BJ (cell line): ENCODE measurements at places on chromosomes 12 and 14.

DNA sequence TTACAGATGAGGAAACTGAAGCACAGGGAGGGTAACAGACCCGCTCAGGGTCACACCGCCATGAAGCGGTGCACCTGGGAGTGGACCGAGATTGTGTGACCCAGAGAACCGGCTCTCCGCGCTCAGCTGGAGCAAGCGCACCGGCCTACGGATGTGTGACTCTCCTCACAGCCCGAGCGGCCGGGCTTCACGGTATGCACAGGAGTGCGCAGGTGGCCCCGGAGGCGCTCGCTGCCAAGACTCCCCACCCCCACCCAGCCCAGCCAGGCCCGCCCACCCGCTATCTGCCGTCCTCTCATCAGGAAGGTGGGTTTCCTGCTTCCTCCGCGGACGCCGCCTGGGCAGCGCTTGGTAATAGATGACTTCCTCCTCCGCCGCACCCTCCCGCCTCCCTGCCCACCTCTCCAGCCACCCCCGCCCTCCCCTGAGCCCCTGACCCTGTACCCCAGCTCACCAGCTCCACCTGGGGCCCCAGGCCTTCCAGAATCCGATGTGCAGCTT, 110.7 kb downstream of the NCOR2 start:
- DNase-seq = no peak

- DNase-seq = no peak
Measured at GRCh38 chr14:31970744-31971143, 106.4 kb upstream of the ARHGAP5 start.

- DNase-seq = no peak
Measured at GRCh38 chr12:76037130-76038103, 5.8 kb upstream of the PHLDA1 start.

- DNase-seq = no peak
Measured at GRCh38 chr12:57031138-57031725, 14.9 kb upstream of the TAC3 start.

- no peak for DNase-seq
Measured at GRCh38 chr14:91041450-91041849, 19.0 kb downstream of the RPS6KA5 start.

DNA sequence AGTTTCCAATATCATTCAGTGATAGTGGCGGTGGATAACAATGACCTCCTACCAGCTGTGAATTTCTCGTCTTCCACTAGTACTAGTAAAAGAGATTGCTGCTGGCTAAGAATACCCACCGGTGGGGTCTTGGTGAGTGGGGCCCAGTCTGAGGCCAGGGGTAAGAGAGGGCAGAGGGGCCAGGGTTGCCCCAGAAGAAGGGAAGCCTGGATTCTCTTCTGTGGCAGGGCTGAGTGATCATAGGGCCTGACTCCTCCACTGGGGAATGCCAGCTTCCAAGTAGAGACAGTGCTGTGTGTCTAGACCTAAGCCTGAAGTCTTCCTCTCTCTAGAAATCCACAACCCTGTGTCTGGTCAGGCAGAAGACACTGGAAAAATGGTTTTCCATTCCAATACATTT, 5.8 kb upstream of the TMEM63C start:
- DNase-seq = no peak

DNA sequence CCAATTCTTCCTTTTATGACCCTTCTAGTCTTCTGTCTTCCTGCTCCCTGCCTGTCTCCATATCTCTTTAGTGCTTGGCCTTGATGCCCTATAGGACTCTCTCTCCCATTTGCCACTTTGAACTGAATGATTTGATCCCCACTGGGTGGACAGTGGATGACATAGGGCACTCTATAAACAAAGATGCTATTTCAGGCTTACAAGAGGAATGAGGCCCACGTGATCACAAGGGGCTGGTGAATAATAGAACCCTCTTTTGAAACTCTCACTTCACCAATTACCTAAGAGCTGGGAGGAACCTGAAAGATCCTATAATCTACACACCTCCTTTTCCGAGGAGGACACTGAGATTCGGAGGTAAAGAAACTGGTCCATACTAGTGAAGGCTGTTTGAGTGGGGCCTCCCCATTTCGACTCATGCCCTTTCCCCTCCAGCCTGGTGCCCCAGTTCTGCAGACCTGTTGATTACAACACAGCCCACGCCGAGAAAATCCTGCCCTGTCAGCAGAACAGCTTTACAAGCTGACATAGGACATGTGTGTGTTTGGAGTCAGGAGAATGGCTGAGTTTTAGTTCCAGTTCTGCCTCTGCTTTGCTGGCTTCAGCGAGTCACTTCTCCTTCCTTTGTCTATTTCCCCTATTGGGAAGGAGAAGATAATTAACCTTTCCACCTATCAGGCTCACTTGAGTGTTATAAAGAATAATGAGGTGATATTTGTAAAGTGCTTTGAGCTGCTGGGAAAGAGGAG, 400.3 kb downstream of the ZFP36L1 start:
- no peak for DNase-seq

DNA sequence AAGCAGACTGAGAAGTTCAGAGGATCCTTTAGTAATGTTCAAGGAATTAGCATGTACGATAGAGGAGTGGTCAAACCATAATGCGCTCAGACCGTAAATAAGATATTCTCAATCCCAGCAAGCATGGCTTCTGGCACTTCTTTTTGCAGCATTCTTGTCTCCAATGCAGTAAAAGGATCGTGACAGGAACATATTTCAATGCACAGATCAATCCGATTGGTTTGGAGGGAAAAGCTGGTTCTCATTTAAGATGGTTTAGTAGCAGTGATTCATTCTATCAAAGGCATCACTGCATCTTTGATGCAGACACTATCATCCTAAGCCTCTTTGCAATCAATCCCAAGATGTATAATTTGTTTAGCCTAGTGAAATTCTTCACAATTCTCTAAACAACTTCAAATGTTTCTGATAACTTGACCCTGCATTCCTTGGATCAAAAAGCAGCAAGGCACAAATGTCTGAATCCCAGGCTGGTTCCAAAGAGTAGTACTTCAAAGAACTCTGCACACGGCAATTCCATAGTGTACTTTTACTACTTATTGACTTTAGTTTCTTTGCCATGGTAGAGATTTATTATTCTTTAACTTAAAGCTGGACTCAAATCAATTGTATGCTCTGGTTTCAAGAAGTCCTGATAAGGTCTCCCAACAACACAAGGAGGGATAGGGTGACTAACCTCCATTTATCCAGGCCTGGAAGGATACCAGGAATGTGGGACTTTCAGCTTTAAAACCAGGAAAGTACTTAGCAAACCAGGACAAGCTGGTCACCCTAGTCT, 96.8 kb upstream of the MDM1 start:
- DNase-seq = no peak

DNA sequence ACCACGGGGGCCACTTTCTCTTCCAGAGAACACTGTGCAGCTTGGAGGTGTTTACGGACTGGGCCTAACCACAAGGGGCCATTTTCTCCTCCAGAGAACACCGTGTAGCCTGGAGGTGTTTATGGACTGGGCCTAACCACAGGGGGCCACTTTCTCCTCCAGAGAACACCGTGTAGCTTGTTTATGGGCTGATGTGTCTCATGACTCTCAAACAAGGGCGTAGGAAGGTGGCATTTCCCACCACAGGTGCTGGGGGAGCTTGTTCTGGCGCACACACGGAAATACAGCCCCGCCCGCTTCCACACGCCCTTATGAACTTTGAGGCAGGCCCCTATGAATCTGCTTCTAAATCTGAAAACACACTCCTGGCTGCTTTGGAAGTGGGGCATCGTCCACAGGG, 174.6 kb upstream of the SFSWAP start:
- no peak for DNase-seq

GRCh38 chr12:92194561-92194960, 48.9 kb upstream of the BTG1 start:
- DNase-seq = no peak

DNA sequence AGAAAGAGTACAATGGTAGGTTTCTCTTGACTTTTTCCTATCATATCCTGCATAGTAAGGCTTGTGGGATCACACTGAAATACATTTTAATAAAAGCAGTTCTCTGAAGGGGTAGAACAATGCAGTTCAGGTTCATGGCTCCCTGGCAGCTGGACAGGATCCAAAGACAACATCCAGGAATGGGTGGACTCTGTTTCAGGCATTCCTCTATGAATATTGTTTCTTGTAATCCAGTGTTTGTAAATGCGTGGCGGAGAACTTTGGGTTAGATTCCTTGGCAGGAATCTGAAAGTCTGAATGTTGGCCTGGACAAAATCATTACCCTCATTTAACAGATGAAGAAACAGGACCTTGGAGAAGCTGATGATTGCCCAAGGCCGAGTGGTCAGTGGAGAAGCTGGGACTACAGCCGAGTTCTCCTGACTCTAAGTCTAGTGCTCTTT, 43.5 kb downstream of the SYNE2 start:
- peak; percentile 47 for DNase-seq

DNA sequence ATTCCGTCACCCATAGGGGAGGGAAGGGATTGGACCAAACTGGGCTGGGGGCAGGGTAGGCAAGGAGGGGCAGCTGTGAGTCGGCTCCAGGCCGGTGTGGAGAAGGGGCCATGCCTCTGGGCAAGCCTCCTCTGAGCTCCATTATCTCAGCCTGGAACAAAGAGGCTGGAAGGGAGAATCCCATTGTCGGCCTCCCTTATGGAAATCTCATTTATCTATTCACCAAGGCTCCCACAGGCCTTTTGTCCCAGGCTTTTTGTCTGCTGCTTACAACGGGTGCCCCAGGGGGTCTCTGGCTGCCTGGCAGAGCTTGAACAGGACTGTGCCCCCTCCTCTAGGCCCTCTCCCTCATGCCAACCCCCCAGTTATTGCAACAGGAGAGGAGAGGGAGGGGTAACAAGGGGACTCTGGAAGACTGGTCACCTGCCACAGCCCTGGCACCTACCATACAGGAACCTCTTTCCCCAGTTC, 19.5 kb downstream of the FIGNL2 start:
- DNase-seq = no peak

DNA sequence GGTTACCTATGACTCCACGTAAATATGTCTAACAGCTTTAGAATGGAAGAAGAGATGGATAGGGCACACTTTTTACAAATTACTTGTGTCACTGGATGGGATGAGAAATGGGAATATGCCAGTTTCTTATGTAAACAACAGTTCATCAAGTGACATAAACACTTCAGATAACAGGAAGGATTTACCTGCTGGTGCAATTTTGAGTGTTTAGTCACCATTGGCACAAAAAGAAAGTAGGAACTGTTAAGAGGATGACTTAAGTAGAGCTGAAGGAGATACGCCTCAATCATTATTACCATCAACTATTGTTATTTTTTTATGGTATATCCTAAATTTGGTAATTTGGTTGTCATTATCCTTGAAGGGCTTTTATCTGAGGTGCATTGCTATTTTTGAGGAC, 83.2 kb downstream of the RMST start:
- DNase-seq = no peak

GRCh38 chr12:109544955-109545531, 28.3 kb downstream of the MMAB start:
- no peak for DNase-seq

- DNase-seq = no peak
Measured at GRCh38 chr14:104980611-104981531, 2.7 kb upstream of the AHNAK2 start.

DNA sequence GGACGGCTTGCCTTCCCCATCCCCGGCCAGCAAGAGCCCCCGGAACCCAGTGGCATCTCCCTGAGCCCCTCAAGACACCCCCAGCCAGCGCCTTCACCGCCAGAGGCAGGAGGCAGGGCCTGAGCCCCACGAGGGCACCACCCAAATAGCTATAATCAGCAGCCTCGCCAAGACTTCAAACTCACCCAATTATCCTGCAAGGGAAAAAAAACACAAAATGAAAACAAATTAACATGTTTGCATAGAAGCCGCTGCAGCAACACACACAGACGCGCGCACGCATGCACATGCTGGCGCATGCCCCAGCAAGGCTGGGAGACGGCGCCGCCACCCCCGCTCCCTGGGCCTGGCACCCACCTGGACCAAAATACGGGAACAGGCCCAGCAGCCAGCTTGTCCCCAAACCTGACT, 15.8 kb downstream of the FAM222A start:
- no peak for DNase-seq

GRCh38 chr12:97159377-97159776, 252.3 kb downstream of the NEDD1 start:
- DNase-seq = no peak

GRCh38 chr12:116630762-116631161, 71.6 kb downstream of the MAP1LC3B2 start:
- no peak for DNase-seq

DNA sequence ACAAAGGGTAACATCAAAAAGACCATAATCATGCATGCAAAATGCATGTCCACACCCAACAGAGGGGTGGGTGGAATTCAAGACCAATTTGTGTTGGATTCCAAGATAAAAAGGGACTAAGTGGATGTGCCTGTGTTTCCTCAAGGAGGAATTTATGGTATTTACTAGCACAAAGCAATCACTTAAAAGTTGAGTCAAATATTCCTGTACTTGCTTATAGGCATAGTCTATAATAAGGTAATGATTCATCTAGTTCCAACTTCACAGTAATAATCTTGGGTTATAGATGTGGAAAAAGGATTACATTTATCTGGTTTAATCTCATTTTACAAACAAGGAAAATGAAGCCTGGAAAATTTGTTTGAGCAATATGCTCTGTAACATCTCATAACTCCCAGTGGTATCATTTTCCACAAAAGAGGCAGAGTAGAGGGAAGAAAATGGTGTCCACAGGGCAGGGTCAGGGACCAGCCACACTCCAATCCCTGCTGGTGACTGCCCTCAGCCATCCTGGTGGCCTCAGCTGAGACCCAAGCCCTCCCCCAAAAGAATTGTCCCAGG, 80.8 kb upstream of the REP15 start:
- DNase-seq = peak; percentile 78

DNA sequence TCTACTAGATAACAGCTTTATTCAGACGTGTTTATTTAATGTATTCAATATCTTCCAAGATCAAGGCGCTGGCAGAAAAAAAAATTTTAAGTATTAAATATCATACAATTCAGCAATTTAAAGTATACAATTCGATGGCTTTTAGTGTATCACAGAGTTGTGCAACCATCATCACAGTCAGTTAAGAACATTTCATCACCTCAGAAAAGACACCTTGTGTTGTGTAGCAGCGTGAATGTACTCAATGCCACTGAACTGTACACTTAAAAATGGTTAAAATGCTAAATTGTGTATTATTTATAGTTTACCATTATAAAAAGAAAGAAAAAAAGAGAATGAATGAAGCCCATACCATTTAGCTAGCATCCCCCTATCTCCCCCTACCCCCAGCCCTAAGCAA, 96.4 kb downstream of the RIN3 start:
- DNase-seq = no peak

- DNase-seq = peak; percentile 69
Measured at GRCh38 chr12:11834104-11834812, 184.8 kb downstream of the ETV6 start.

DNA sequence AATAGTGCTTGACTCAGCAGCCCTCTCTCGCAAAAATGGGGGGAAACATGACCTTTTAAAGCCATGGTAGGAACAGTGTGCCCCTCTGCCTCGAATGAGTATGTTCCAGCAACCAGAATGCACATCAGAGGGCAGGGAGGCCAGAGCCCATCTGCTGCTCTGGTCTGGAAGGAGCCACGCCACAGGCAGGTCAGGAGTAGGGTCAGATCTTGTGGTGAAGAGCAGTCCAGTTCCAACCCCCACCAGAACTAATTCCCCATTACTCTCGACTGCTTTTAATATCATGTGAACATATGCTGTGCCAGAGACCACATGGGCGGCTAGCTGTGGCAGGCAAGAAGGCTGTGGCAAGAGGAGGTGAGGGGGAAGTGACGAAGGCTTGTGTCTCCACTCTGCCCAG, 34.6 kb upstream of the TMX1 start:
- DNase-seq = no peak

- DNase-seq = no peak
Measured at GRCh38 chr14:33127531-33127930, 188.9 kb downstream of the NPAS3 start.

- DNase-seq = no peak
Measured at GRCh38 chr12:89709995-89710872, 1.6 kb upstream of the ATP2B1 start.
